NCI-H510A (cell line): ENCODE measurements at places on chromosomes 7 and 10.

GRCh38 chr10:88794731-88795130 is 7.8 kb upstream of the LIPM start:
- DNase-seq = no peak

GRCh38 chr10:61589547-61590243 is 73.0 kb upstream of the CABCOCO1 start:
- DNase-seq = no peak

DNA sequence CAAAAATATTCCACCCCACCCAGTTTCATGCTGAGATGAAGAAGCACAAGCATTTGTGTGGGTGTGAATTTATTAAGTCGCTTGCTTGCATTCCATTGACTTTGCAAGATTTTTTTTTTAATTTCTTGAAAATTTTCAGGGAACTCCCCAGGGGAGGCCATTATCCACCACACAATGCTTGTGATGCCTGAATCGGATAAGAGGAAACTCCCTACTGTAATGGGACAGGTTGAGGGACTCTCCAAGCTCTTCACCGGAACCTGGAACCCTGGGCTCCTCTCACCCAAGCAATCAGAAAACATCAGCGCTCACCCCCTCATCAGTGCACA is 153.6 kb upstream of the ZMIZ1 start:
- no peak for DNase-seq

- DNase-seq = no peak
Observed at GRCh38 chr7:81925530-81925929, 155.7 kb upstream of the HGF start.

GRCh38 chr7:142513178-142513955 is 235.9 kb upstream of the PRSS1 start:
- no peak for DNase-seq

DNA sequence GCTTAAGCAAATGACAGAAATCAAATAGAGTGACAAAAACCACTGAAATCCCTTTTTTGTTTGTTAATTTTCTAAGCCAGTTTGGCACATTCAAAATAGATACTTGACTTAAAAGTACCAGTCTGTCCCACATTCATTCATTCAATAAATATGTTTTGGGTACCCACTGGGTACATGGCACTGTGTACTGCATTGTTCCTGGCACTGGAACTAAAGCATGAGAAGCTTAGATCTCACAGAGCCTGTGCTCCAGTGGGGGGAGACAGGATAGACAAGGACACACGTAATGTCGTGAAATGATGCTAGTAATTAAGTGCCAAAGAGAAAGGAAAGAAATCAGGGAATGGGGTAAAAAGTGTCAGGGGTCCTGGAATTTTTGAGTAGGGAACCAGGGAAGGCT is 13.0 kb downstream of the MTURN start:
- no peak for DNase-seq

DNA sequence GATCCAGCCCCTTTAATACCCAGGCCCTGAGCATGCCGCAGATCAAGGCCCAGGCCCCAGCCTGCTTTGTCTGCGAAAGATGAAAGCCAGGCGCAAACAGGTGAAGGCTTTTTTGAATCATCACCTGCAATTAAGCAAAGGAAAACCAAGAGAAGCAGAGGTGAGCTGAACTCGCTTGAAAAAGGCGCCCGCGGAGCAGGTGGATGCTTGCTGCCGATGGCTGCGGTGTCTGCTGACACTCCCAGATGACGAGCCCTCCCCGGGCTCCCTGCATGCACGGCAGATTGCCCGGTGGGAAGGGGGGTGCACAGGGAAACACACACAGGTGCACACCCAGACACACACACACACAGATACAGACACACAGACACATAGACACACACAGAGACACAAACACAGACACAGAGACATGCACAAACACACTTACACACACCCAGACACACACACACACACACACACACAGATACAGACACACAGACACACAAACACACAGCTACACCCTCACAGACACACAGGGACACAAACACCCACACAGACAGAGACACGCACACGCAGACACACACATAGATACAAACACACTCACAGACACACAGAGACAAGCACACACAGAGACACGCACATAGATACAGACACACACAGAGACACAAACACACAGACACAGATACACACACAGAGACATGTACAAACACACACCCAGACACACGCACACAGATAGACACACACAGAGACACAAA is 142.6 kb upstream of the RNF32 start:
- DNase-seq = no peak

DNA sequence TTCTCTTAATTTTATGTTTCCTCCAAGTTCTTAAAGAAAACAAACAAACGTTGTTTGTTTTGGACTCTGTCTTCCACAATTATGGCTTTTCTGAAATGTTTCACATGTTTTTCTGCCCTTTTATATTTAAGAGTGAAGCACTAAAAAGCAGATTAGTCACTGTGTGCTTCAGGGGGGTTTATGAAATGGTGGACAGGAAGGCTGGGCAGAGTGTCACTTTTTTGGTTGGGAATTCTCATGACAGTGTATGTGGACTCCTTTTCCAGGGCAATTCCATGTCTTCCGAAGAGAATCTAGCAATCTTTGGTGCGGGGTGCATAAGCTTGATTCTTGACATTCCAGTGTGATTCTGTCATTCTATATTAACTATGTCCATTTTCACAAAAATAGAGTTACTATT is 669.4 kb downstream of the PARD3 start:
- DNase-seq = no peak

GRCh38 chr7:452226-452751 is 67.4 kb downstream of the PDGFA start:
- DNase-seq = no peak

GRCh38 chr7:79149831-79150230 is 303.6 kb downstream of the MAGI2 start:
- no peak for DNase-seq

DNA sequence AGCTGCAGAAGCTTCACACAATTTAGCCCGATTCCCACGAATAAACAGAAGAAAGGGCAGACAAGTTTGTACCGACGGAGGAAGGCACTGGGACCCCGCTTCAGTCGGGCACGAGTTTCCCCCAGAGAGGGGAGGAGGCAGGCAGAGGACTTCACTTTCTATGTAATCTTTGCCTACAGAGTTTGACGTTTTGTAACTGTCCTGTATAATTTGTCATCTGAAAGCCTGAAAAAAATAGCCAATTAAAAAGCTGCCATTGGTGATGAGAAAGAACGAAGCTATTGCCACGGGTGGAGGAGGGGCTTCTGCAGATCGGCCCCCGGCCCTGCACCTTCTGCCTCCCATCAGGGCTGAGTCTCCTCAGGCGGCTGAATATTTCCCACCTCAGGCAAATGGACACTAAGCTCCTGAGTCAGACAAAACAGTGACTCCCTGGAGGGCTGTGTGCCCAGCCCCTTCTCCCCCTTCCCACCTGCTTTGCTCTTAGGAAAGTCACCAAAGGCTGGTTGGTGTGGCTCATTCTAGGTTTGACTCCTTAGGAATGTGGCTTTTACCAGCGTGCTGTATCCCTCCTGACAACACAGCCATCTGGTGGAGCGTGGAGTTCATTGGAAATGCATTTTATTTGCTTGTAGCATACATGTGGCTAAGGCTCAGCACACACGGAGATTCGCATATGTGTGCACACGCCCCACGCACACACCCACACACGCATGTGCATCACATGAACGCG is 117.4 kb downstream of the VIPR2 start:
- DNase-seq = no peak

- DNase-seq = no peak
Observed at GRCh38 chr7:115008465-115009114, 86.7 kb downstream of the MDFIC start.

DNA sequence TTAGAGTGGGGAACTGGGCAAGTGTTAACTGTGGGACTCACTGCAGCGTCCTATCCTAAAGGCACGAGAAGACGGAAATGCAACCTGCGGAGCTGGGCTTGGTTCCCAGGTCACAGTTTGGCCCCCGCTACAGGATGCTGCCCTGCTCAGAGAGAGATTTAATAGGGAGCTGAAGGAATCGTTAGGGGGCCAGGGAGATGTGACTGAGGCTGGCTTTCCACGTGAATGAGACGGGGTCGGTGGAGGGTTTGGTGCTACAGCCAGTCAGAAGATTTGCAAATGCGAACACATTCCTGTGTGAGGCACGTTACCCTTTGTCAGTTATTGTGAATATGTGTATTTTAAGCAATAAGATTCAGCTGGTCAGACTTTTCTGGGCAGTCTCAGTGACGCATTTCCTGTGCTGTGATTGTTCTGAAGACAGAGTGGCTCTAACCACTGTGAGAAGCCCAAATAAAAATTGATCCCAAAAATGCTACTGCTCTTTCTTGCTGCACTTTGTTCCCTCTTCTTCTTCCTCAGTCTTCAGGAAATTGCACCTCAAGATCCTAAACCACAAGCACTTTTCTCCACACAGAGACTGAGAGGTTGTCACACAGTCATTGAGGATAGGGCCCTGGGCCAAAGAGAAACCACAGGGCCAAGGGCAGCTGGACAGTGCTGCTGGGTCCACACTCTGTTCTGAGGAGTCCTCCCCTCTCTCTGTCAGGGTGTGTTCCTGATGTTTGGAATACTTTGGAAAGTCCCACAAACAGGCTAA is 21.2 kb downstream of the CYP17A1 start:
- no peak for DNase-seq

- DNase-seq = no peak
Observed at GRCh38 chr10:130889240-130889639, 422.3 kb downstream of the TCERG1L start.

- no peak for DNase-seq
Observed at GRCh38 chr10:116096526-116096925, 176.5 kb downstream of the GFRA1 start.

DNA sequence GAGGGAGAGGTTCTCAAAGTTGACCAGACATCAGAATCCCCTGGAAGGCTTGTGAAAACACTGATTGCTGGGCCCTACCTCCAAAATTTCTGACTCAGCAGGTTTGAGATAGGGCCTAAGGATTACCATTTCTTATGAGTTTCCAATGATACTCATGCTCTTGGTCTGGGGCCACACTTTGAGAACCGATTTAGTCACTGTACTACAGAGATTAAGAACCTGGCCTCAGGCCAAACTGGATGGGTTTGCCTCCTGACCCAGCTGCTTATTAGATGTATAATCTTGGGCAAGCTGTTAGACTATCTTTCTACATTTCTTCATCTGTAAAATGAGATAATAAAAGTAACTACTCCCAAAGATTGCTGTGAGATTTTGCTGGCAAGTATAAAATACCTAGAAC is 77.1 kb upstream of the SCIN start:
- DNase-seq = no peak

GRCh38 chr10:127402596-127403409 is 146.3 kb upstream of the NPS start:
- DNase-seq = no peak

DNA sequence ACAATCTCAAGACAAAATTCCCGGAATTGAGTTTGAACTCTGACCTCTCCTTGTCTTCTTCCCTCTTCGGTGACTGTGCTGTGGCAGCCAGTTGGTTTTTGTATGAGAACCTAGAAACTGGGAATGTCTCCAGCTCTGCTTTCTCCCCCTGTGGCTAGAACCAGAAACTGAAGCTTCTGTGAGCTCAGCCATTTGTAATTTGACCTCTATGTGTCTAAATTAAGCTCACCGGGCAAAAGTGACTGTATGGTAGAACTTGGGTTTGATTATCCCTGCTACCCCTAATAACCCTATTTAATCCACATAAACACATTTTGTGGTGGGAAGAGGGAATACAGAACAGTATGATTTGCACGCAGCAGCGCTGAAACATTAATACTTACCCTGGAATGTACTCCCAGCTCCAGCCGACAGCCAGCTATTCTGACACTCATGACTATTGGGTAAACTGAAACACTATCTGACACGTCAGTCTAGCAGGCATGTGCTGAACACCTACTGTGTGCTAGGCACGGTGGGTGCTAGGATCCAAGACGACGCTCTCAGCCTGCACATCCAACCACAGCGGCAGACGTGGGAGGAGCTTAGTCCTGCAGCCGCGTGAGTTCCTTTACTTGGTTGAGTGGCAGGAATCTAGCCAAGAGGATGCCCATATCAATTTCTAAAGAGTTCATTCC is 324.8 kb downstream of the SFMBT2 start:
- DNase-seq = no peak

DNA sequence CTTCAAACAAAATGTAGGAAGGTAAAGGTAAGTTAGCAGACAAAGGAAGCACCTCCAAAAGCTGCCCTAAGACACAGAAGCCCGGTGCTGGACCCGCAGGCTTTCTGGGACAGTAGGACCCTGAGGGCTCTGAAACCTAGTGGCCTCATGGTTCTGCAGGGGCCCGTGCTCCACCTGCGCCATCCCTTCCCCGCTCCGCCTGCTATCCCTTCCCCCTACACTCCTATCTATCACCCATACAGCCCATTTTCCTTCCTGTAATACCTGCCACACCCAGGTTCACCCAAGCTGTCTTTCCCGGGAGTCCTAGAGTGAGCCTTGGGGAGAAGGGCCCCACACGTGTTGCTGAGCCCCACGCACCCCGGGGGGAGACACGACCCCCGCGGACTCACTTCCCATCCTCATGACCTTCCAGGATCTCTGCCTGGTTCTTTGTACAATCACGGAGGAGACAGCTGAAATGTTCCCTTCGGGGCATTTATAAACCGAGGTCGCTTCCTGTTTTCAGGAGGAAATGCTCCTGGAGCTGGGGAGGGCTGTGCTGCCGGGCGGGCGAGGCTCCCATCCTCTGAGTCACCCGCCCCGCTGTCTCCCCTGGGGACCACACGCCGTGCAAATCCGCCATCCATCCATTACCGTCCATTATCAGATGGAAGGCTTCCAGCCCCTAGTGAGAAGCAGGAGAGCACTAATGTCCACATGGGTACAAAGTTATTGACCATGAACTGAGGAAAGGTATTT is 251.7 kb upstream of the PITRM1 start:
- DNase-seq = no peak

- DNase-seq = no peak
Observed at GRCh38 chr7:85030893-85031292, 156.0 kb downstream of the SEMA3D start.

DNA sequence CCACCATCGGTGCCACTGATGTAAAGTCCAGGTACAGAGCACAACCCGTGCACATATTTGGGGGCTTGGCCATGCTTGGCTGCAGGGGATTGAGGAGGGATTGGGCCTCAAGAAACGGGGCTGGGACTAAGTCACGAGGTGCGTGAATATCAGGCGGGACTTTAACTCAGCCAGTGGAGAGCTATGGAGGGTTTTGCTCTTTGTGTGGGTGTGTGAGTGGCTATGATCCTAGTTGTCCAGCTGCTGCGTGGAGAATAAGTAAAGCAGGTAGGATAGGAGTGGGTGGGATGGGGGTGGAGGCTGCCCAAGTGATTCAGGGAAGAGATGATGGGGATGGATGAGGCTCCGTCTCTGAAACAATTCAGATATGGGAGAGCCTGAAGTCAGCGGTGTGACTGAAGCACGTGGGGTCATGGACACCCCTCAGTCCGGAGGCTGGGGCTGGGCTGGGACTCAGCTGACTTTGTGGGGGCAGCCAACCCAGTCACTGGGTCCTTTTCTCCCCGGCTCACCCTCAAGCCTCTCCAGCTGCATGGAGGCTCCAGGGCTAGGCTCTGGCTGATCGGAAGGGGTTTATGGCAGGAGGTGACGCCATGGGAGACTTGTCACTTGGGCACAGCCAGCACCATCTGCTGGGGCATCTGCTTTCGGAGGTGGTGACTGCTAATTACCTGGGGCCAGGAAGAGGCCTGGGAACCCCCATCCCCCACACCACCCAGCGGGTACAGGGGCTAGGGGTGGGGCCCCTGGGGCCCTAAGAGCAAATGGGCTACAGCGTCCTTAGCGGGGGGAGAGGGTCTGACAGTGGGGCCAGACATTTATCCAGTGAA is 1.7 kb upstream of the LFNG start:
- peak; percentile 85 for DNase-seq
